ENCODE measurements at places on chromosomes 3 and 15.

DNA sequence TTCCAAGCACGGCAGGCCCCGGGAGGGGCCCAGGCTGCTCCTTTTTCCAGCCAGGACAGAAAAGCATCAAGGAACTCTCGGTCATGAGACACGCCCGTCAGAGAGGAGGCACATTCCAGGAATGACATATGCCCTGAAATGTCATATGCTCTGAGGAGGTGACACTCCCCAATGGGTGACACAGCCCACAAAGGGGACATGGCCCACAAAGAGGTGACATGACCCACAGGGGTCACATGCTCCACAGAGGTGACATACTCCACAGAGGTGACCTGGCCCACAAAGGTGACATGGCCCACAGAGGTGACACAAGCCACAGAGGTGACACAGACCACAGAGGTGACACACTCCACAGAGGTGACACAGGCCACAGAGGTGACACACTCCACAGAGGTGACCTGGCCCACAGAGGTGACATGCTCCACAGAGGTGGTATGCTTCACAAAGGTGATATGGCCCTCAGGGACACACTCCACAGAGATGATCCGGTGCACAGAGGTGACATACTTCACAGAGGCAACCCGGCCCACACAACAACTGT is 79.2 kb downstream of the ABHD5 start:
- DNase-seq, result peak; percentile 26

DNA sequence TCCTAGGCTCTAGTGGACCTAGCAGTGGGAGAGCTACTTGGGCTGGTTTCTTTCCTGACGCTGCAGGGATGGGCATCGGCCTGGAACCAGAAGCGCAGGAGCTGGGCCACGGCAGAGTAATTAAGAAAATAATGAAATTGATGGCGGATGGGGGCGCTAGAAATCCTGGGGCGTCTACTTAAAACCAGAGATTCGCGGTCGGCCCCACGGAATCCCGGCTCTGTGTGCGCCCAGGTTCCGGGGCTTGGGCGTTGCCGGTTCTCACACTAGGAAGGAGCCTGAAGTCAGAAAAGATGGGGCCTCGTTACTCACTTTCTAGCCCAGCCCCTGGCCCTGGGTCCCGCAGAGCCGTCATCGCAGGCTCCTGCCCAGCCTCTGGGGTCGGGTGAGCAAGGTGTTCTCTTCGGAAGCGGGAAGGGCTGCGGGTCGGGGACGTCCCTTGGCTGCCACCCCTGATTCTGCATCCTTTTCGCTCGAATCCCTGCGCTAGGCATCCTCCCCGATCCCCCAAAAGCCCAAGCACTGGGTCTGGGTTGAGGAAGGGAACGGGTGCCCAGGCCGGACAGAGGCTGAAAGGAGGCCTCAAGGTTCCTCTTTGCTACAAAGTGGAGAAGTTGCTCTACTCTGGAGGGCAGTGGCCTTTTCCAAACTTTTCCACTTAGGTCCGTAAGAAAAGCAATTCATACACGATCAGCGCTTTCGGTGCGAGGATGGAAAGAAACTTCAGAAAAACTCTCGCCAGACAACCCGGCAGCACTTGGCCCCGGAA is 6.1 kb downstream of the SOX14 start:
- no peak for DNase-seq

- DNase-seq, result no peak
Measured at GRCh38 chr15:74784426-74785193, 2.7 kb downstream of the CSK start.

DNA sequence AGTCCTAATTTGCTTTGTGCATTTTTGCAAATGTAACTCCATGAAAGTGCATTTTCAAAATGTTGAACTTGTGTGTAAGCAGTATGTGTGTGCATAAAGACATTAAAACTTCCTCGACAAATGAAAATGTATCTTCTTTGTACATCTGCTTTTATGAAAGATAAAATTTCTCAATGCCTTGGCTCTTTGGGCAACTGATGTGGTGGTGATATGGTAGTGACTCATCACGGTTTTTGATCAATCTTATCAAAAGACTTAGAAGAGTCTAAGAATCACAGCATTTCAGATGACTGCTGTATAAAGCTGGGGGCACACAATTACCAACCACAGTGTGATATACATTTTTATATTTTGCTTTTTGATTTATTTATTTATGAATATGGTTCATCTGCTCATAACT is 5.4 kb upstream of the MASP1 start:
- DNase-seq, result no peak

GRCh38 chr15:45128971-45129639 is 574 bp downstream of the DUOXA1 start:
- no peak for DNase-seq

- DNase-seq, result no peak
Measured at GRCh38 chr15:70056091-70056680, 41.5 kb downstream of the TLE3 start.

DNA sequence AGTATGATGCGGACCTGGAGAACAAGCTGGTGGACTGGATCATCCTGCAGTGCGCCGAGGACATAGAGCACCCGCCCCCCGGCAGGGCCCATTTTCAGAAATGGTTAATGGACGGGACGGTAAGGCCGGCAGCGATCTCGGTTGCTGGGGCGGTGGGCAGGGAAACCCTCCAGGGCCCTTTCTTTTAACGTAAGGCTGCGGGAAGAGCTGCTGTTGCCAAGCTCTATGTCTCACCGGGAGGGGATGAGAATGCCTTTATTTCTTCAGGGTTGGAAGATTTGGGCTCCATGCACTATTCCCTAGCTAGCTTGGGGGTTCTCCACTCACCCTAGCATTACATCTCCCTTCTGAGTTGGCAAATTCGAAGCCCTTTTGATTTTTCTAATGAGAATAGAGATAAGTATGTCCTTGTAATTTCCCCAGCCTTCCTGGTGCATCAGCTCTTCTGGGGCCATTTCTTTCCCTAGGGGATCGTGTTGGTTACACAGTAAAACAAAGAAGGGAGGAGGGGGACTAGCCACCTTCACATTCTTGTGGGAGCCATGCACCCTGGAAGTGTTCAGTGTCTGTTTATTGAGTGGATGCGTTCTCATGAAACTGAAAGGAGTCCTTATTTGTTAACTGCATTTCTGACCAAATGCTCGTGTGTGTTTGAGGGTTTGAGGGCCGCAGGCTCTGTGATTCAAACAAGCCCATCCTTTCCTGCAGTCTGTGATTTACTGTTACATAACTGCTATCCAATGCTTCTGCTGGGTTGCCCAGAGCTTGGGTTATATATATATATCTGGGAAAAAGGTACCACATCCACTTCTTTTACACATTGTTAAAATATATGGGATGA is 982 bp downstream of the TAGLN3 start:
- no peak for DNase-seq

GRCh38 chr3:81660036-81660435 is 101.4 kb downstream of the GBE1 start:
- no peak for DNase-seq

GRCh38 chr15:88607951-88608350 is 13.2 kb upstream of the AEN start:
- DNase-seq, result no peak

DNA sequence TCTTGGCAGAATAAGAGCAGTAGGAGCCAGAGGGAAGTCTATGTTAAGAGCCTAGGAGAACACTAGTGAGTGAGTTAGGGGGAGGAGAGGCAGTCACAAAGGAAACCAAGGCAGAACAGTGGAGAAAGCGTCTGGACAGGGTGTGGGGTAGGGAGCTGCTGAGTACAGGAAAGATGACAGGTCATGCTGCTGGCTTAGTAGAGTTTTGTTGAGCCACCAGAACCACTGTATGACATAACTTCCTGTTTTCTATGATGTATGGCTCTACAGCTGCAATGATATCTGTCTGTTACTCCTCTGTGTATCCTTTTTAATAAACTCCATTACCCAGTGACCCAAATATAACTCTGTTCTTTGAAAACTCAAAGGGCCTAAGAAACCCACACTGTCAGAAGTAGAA is 10.6 kb upstream of the STT3B start:
- DNase-seq, result no peak

DNA sequence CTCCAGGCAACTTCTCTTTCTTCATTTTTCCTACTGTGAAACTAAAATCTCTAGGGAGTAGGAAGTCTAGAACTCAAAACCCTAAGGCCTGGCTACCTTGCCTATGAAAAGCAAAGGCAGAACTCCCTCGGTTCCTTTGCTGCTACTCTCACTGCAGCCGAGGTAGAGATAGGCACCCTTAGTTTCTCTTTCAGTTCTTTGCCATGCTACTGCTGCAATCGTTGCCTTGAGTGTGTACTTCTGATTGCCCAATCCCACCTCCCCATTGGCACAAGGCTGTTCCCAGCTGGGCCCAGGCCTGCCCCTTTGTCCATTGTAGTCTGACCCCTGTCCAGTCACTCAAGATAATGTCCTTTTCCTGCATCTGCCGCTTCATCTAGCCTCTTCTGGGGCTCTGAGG is 92.3 kb upstream of the MRPS22 start:
- DNase-seq, result no peak

DNA sequence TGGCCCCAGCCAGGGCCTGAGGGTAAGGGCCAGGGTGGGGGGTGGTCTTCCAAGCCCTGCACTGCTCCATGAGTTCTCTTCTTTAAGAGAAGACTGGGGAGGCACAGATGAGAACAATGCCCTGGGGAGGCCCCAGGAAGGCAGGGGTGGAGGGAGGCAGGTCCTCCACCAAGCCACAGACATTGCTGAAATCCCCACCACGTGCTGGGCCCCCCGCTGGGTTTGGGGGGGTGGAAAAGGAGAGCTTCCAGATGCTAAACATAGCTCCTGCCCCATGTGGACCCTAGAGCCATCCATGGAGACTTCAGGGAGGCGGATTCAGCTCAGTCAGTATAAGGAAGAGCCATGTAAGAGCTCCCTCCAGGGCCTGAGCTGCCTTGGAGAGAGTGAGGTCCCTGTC is 157.8 kb upstream of the LINGO1 start:
- DNase-seq, result no peak

- peak; percentile 16 for DNase-seq
Measured at GRCh38 chr3:196287090-196287439, 461 bp downstream of the PCYT1A start.

DNA sequence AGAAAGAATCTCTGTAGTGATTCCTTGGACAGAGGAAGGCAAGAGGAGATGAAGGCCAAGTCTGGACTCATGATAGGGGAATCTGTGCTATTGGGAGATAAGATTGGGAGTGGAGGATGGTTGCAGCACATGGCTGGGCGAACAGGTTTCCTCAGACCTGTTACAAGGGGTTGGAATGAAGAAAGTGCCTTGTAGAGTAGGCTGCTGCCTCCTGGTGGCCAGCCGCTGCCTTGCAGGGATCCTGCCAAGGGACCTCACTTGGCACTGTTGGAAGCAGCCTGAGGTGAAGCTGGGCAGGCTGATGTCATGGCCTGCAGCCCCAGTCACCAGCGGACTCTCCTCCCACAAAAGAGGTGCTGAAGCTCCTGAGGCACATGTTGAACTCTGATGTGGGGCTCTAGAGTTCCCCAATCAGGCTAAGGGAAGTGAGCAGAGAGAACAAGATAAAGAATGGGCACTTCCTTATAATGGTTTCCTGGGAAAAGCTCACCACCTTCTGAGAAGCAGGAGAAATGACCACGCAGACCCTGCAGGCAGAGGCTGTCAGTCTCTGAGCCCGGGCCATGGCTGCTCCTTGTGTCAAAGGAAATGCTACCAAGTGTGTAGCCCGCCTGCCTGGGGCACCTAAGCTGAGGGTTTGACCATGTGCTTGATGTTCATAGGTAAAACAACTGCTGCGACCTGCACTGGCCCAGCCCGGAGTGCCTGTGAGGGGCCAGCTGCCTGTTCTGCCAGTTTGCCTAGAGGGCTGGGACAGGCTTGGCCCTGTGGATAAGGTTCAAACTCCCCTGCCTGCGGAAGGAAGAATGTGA is 1.6 kb upstream of the TEX264 start:
- DNase-seq, result peak; percentile 72

GRCh38 chr3:30516238-30516637 is 90.2 kb upstream of the TGFBR2 start:
- DNase-seq, result no peak

- no peak for DNase-seq
Measured at GRCh38 chr15:59283717-59284391, 77.2 kb downstream of the LDHAL6B start.

DNA sequence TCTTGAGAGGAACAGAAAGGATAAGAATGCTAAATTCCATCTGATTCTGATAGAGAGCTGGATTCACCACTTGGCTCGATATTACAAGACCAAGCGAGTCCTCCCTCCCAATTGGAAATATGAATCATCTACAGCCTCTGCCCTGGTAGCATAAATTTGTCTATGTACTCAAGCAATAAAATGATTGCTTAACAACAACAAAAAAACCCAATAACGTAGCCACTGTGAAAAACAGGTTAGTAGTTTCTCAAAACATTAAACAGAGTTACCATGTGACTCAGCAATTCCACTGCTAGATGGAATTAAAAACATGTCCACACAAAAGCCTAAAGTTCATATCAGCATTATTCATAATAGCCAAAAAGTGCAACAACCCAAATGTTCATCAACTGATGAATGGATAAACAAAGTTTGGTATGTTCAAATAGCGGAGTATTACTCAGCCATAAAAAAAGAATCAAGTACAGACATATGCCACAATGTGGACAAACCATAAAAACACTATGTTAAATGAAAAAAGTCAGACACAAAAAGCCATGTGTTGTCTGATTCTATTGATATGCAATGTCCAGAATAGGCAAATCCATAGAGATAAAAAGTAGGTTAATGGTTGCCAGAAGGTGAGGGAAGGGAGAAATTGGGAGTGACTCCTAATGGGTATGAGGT is 16.8 kb downstream of the BCL2L10 start:
- no peak for DNase-seq

DNA sequence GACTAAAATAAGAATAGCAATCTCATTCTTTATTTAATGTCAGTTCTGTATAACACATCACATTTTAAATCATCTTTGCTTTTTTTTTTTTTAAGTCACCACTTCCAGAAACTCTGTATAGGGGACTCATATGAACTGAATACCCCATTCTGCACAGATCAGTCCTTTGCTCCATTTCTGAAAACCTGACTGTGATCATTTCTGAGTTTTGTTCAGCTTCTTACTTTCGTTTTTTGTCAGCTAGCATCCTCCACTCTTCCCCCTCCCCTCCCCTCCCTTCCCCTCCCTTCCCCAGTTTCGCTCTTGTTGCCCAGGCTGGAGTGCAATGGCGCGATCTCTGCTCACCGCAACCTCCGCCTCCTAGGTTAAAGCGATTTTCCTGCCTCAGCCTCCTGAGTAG is 49.8 kb upstream of the SGO1 start:
- DNase-seq, result no peak

- DNase-seq, result no peak
Measured at GRCh38 chr3:174854987-174855386, 4.1 kb upstream of the NAALADL2 start.

All from activated T-helper 9 cell treated with anti-CD3 and anti-CD28 coated beads, Interleukin-2, amount 50 U/mL, for 16 hours (primary cell).